GM20000 (cell line): ENCODE measurements at places on chromosomes 11 and 22.

DNA sequence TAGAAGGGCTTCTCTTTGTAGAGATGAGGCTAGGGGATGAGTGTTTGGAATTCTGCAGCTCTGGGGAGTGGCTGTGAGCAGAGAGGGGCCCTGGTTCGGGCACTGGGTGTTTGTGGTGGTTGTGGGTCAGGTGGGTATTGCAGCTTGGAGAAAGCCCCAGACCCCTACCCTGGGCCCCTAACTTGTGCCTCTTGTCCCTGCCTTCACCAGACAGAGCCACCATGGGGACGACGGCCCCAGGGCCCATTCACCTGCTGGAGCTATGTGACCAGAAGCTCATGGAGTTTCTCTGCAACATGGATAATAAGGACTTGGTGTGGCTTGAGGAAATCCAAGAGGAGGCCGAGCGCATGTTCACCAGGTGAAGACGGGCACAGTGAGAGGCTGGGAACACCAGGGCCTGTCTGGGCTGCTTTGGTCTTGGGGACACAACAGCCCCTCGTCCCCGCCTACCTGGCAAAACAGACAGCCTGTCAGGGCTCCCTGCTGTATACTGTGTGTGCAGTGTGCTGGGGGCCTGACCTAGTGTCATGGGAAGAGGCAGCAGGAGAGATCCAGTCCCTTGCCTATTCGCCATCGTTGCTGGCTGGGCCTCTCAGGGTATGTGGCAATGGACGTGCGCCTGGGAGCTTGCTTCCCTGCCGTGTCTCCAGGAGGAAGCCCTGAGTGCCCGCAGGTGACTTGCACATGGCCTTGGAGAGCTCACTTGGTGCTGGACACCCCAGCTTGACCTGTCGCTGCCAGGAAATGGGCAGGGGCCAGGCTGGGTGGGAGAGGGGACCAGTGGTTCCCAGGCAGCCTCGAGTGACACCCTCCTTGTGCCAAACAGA is 4.3 kb downstream of the INCENP start:
- DNase-seq = no peak

GRCh38 chr22:45239681-45240051 is 1.0 kb downstream of the KIAA0930 start:
- DNase-seq = no peak

DNA sequence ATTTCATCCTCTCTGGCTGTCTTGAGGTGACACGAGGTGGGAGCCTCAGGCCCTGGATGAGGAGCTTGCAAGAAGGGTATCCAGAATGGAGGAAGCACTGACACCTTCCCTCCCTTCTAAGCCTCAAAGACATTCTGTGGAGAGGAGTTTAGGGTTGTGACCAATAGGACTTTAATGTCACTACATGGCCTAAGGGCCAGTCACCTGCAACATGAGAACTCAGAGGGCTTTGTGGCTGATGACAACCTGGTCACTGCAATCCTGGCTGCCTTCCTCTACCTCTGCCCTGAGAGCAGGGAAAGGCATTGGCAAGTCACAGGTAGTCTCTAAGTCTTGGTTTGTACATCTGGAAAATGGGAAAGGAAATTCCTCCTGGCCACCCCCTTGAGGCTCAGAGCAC is 33.7 kb downstream of the PISD start:
- no peak for DNase-seq

GRCh38 chr11:9112075-9112474 is 20.7 kb upstream of the SCUBE2 start:
- no peak for DNase-seq

DNA sequence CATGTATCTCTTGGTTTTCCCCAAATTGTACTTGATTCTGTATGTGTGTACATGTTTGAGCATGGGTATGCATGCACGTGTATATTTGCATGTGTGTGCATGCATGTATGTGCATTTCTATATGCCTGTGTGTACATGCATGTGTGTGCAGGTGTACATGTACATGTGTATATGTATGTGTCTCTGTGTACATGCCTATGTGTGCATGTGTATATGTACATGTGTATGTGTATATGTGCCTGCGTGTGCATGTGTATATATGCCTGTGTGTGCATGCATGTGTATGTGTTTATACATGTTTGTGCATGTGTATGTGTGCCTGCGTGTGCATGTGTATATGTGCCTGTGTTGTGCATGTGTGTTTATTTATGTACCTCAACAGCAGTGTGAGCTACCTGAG is 5.3 kb upstream of the NCF4 start:
- DNase-seq = no peak

DNA sequence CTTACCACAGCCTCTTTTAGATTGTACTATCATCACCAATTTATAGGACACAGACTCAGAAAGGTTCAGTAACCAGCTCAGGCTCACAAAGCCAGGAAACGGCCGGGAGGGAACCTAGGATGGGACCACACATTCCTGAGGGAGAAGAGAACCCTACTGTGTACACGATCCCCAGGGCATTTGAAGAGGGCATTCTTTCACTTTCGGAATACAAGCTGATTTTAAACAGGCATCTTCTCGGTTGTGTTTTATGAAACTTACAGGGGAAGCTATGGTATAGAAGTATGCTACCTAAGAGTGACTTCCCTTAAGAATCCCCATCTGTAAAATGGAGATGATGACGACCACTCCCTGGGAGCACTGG is 19.0 kb downstream of the SMCO4 start:
- no peak for DNase-seq

DNA sequence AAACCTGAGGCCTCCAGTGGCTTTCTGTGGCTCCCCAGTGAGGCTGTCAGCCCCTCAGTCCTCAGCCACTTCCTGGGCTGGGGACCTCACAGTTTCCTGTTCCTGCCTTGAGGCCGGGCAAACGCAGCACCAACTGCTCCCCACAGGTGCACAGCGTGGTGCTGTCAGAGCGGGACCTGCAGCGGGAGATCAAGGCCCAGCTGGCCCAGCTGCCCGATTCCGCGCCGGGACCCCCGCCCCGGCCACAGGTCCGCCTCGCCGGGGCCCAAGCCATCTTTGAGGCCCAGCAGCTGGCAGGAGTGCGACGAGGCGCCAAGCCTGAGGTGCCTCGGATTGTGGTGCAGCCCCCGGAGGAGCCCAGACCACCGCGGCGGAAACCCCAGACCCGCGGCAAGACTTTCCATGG is 5.4 kb downstream of the TBC1D10C start:
- DNase-seq = peak; percentile 82

GRCh38 chr11:10041748-10042446 is 252.1 kb downstream of the SBF2 start:
- DNase-seq = no peak

DNA sequence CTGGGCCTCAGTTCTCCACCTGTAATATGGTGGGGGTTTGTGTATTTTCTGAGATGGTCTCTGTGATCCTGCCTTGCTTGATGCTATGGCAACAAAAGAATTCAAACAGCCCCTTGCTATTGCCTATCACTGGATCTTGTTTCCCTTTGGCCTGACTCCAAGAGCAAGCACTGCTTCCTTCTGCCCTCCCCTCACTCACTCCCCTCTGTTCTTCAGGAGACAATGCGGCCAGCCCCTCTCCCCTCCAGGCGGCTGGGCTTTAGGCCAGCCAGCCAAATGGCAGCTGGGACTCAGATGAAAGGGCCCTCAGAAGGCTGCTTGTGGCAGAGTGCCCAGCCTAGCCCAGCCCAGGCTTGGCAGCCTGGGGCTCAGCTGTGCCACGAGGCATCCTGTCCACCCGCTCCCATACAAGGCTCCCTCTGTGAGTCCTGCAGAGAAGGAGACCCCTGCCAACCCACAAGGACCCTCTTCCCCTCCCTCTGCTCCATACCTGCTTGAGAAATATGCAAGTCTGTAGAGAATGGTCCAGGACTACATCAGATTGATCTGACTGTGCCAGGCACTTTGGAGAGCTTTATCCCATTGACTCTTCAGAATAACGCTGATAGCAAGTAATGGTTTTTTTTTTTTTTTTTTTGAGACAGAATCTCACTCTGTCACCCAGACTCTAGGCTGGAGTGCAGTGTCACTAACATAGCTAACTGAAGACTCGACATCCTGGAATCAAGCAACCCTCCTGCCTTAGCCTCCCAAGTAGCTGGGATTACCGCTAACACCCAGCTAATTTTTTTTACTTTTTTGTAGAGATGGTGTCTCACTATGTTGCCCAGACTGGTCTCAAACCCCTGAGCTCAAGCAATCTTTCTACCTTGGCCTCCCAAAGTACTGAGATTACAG is 7.6 kb upstream of the KCTD14 start:
- no peak for DNase-seq

DNA sequence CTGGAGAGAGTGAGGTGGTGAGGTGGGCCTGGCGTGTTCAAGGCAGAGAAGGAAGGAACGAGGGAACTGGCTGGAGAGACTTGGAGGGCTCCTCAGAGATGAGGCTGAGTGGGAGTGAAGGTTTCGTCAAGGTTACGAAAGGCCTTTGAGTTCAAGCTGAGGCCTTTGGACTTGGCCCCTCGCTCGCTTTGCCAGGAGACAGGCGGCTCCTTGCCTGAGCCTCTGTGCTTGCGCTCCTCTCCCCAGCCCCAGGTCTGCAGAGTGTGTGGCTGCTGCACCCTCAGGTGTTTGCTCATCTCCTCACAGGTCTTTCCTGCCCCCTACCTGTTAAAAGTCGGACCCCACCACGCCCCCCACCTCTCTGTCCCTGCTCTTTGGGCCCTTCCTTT is 91.6 kb downstream of the ATXN10 start:
- DNase-seq = no peak

- no peak for DNase-seq
Measured at GRCh38 chr11:22344081-22344480, 5.9 kb downstream of the SLC17A6 start.

DNA sequence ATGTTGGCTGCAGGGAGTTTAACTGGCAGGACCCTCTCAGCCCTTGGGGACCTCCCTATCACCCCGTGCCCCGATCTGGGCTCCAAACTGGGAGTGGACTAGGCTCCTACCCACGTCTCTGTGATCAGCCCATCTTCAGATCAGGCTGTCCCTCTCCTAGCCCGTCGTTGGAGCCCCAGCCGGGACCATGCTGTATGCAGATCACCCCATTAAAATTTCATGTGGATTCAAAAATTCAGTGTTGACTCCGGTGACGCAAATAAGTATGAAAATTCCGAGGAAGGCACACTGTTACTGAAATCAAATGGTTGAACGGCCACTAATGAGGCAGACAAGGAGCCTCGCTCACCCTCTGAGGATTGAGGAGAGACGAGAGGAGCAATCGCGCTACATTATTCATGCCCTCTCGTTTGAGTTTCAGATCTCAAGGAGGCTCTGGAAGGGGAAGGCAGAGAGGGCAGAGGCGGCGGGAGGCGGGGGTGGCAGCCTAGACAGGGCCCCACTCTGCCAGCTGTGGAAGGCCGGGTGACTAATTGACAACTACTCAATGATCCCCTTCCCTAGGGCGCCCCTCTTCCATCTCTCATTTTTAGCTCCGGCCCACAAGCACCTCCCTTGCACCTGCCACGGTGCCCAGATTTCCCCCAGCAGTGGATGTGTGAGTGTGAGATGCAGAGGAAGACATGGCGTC is 255.4 kb downstream of the MIAT start:
- no peak for DNase-seq

DNA sequence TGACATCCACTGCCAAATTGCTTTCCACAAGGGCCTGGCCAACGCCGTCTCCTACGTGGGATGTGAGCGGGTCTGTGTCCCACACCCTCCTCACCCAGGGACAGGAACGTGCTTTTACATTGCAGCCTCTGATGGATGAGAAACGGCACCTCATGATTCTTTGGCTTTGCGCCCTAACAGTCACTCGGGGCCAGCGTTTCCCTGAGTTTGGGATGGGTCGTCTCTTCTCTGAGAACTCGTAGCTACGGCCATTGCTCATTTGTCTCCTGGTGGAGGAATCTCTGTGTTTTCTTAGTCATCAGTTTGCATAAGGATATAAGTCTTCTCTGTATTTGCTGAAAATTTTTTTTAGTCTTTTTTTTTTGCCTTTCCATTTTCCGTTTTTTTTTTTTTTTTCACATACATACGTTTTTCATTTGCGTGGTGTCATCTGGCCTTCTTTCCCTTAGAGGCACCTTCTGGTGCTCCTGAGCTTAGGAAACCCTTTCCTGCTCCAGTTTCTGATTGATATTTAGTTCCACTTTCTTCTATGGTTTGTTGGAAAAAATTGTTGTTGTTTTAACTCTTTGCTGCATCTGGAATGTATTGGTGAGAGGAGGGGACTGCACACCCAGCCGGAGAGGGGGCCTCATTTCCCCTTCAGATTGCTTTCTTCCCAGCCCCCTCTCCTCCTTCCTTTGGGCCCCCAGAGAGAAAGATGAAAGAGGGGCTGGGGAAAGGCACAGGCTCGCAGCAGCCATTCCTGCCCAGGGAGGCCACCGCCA is 12.0 kb downstream of the TNNT3 start:
- DNase-seq = peak; percentile 21

GRCh38 chr11:60924906-60925853 is 920 bp downstream of the TMEM132A start:
- DNase-seq = peak; percentile 61

DNA sequence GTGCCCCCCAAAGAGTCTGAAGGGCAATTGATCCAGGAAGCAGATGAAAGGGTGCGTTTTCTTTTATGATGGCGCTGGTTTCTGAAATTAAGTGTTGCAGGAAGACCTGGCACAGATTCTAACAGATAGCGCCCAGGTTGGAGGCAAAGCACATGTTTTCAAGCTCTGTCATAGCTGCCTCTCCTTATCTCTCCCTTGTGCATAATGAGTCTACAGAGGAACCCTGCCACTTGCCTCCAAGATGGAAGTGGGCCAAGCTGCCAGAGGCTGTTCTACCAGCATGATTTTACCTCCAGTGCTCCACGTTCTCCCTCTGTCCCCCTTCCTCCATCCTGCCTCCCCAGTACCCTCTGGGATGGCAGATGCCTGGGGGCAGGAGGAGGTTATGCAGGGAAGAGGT is 30.0 kb upstream of the TLCD5 start:
- no peak for DNase-seq

DNA sequence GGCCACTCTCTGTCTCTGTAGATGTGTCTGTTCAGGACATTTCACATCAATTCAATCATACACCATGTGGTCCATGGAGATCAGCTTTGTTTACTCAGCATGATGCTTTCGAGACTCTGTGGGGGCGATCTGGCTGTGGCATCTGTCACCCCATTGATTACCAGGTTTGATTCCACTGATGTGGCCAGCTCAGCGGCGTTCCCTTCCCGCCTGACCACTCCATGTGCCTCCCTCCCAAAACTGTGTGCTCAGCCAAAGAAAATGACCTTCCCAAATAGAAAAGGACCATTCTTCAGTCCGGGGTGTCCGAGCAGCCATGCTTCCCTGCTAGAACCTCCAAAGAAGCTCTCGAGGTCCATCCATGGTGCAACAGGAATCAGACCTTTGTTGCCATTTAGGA is 89.1 kb downstream of the BRD1 start:
- no peak for DNase-seq

GRCh38 chr11:130022799-130023198 is 20.2 kb upstream of the PRDM10 start:
- DNase-seq = no peak

DNA sequence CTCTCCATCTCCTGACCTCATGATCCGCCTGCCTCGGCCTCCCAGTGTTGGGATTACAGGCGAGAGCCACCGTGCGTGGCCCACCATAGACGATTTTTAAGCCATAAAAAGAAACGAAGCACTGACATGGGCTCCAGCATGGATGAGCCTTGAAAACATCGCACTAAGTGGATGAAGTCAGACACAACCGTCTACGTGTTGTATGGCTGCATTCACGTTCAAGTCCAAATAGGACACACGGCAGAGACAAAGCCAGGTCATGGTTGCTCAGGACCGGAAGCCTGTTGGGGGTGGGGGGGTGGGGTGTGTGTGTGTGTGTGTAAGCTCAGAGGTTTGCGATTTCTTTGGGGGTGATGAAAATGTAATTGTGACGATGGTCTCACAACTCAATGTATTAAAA is 10.0 kb downstream of the RRP7A start:
- no peak for DNase-seq

GRCh38 chr11:44565953-44566949 is 788 bp downstream of the CD82 start:
- DNase-seq = no peak
